ENCODE measurements at places on chromosomes 5 and 9. TPM values are rescaled to one million over a fixed set of nuclear protein-coding genes. Genes with fewer than 3 reads are reported as not detected.

Gene DOCK8
- 44.0 TPM for total RNA-seq

DNA sequence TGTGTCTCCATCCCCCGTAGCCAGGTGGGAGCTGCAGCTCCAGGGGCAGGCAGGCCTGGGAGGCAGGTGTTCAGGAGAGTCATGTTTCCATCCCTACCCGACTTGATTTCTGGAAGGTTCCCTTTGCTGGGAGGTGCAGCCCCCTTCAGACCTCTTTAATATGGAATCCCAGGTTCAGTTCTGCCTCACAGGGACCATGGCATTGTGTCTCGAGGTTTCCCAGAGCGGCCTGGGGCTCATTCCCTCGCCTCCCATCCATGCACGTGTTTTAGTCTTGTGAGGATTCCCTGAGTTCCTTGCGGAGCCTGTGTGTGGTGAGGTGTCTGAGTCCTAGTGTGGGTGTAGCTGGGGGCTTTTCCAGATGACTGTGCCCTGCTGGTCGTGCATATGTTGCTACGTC lies 16.5 kb upstream of the AHRR start:
- DNase-seq = no peak

DNA sequence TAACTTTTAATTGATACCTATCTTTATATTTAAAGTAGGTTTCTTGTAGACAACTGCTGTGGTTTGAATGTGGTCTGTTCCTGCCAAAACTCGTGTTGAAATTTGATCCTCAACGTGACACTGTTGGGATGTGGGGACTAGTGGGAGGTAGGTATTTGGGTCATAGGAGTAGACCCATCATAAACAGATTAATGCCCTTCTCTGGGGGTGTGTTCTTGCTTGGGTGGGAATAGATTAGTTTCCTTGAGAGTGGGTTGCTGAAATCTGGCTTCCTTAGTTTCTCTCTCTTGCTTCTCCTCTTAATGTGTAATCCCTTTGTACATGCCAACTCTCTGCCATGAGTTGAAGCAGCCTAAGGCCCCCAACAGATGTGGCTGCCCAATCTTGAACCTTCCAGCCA lies 34.6 kb upstream of the IPPK start:
- no peak for DNase-seq

- no peak for DNase-seq
Observed at GRCh38 chr5:151700296-151700695, 13.6 kb upstream of the SPARC start.

DNA sequence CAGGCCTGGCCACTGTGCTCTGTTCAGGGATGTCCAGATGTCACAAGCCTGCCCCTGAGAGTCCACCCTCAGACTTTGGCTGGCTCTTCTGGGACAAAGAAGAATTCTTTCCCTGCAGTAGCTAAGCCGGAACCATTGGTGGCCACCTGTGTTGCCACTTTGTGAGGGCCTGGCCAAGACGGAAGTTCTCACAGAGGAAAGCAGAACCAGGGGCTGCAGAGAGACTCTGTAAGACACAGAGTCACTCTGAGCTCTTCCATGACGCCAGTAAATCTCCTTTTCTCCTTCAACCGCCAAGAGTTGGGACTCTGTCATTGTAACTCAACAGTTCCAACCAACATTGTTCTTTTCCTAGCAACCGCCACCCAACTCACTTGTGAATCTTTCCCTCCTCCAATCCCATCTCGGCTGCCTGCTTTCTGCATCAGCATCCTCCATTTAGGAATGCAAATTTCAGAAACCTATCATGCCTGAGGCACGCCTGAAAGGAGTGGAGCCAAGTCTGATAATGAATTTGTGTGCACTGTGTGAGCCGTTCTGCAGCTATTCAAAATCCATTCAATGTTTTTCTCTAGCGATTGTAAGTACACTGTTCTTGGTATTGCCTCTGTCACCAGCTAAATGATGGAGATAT lies 37.8 kb upstream of the ATP6V1G1 start:
- DNase-seq = no peak
